Natural killer cell (primary cell): ENCODE measurements at places on chromosomes 16 and 17.

DNA sequence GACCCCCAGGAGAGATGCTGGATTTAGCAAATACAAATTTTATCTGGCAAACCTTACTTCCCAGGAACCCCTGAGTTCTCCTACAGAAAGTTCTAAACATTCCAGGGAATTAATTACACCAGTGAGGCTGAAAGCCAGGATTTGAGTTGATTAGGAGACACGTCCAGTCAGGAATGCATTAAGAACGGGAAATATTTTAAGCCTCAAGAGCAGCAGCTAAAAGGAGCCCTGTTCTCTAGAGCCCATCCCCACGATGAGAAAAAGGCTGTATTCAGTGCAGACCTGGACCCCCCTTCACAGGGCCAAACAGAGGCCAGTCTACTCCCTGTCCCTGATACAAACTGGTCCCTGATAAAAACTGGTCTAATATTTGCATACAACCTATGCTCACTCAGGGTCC lies 55.0 kb downstream of the VAT1L start:
- H3K4me1 ChIP-seq = no peaks in the 10 kb centered on the region
- H3K27ac ChIP-seq = no peak overlapping the region
- no peak for DNase-seq

DNA sequence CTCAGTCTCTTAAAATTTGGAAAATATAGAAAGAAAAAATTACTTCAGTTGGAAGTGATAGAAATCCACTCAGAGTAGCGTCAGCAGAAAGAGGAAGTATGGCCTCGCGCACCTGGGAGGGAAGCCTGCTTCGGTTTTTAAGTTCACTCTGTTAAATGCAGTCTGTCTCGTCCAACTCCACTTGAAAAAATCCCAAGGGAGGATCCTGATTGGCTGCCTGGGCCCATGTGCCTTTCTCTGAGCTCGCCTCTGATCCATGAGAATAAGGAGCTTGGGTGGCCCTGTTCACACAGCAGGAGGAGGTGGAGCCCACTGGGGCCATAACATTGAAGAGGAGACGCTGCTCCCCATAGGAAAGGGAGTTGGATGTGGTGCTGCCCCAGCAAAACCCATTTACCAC lies 40.7 kb downstream of the DNAJA2 start:
- no peaks in the 10 kb centered on the region for H3K27me3 ChIP-seq
- H3K4me3 ChIP-seq = no peak overlapping the region
- no peaks in the 10 kb centered on the region for H3K36me3 ChIP-seq
- peaks cover 5% of the 10 kb centered on the region for H3K4me1 ChIP-seq
- no peak overlapping the region for H3K27ac ChIP-seq
- no peak for DNase-seq

- no peaks in the 10 kb centered on the region for H3K4me1 ChIP-seq
- H3K36me3 ChIP-seq = no peaks in the 10 kb centered on the region
- H3K4me3 ChIP-seq = no peak overlapping the region
- DNase-seq = no peak
Observed at GRCh38 chr17:69677130-69677529, 262.6 kb downstream of the MAP2K6 start.

DNA sequence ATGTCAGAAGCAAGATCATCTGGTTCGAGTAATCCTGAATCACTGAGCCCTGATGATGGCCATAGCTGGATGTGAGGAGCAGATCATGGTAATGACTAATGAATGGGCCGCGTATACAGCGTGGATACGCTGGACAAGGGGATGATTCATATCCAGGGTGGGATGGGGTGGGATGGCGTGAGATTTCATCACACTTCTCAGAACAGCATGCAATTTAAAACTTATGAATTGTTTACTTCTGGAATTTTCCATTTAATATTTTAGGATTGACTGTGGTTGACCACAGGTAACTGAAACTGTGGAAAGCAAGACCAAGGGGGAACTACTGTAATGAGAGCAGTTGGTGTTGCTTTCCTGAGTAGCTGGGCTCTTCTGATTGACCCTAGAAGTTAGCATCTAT lies 225.5 kb downstream of the STX8 start:
- DNase-seq = no peak
- H3K4me1 ChIP-seq = peaks cover 14% of the 10 kb centered on the region
- H3K27ac ChIP-seq = no peak overlapping the region
- no peaks in the 10 kb centered on the region for H3K27me3 ChIP-seq

- no peaks in the 10 kb centered on the region for H3K4me1 ChIP-seq
- no peaks in the 10 kb centered on the region for H3K36me3 ChIP-seq
- no peak overlapping the region for H3K4me3 ChIP-seq
- DNase-seq = no peak
Observed at GRCh38 chr16:8346294-8346693, 244.0 kb downstream of the TMEM114 start.

- no peaks in the 10 kb centered on the region for H3K4me1 ChIP-seq
- H3K36me3 ChIP-seq = no peaks in the 10 kb centered on the region
- no peak overlapping the region for H3K27ac ChIP-seq
Observed at GRCh38 chr17:78963378-78963777, 16.3 kb downstream of the LGALS3BP start.

- no peak for DNase-seq
- H3K4me3 ChIP-seq = no peak overlapping the region
- no peaks in the 10 kb centered on the region for H3K4me1 ChIP-seq
- H3K27ac ChIP-seq = no peak overlapping the region
- H3K36me3 ChIP-seq = no peaks in the 10 kb centered on the region
Observed at GRCh38 chr16:22664561-22664997, 149.4 kb upstream of the HS3ST2 start.

DNA sequence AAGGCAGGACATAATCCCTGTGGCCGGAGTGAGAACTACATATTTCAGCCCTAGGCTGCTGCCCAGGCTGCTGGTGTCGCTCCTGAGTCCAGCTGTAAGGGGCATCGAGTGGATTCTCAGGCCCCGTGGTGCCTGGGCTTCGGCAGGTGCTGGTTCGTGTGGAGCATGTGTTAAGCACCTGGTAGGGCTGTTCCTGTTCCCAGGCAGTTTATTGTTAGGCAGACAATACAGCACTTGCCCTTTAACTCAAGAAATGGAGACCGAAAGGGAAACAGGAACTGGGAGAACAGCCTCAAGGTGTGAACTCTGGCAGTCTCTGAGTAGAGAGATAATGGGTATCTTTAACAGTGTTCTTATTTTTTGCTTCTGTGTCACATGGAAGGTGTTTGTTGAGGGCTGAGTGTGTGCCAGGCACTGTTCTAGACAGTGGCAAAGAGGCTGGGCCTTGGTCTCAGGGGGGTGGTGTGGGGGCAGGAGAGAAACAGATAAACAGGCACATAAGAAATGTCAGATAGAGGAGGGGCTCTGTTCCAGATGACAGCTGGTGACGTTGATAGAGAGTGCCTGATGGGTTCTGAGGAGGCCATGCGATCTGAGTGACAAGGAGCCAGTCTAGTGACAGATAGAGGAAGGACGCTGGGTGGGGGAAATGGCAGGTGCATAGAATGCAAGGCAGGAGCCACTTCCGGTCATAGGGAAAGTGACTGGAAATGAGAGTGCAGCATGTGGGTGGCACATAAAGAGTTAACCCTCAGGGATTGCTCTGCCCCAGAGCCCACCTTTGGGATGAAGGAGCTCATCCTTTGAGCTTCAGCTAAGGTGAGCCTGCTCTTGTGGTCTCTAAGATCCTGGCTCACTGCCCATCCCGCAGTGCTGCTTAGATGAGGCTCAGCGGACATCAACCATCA lies 33.8 kb downstream of the EPN2 start:
- no peaks in the 10 kb centered on the region for H3K27me3 ChIP-seq
- DNase-seq = no peak
- H3K27ac ChIP-seq = no peak overlapping the region
- no peak overlapping the region for H3K4me3 ChIP-seq
- no peaks in the 10 kb centered on the region for H3K4me1 ChIP-seq
